A549 treated with AZD2906 at 1 μM for 4 hours (cell line): ENCODE measurements at places on chromosomes 11 and 22. TPM values are rescaled to one million over a fixed set of nuclear protein-coding genes. Genes with fewer than 3 reads are reported as not detected.

The RASSF7 gene
- total RNA-seq = 48.7 to 64.3 TPM (median 60.3 TPM) in 5 replicates

The MS4A6E gene
- total RNA-seq = not detected in 5 replicates

The HTR3B gene
- not detected in 5 replicates for total RNA-seq

The GDPD4 gene
- total RNA-seq = not detected in 5 replicates

The NCF4 gene
- 0.06 to 0.26 TPM (median 0.08 TPM) in 5 replicates for total RNA-seq

The ARHGAP20 gene
- 0.02 to 0.07 TPM (median 0.04 TPM) in 4 of 5 replicates, not detected in the other for total RNA-seq

The MS4A6A gene
- not detected in 5 replicates for total RNA-seq

The NELL1 gene
- total RNA-seq = not detected in 5 replicates

The FJX1 gene
- total RNA-seq = 29.1 to 41.5 TPM (median 38.6 TPM) in 5 replicates

The OR2AG2 gene
- total RNA-seq = 0.06 to 0.11 TPM in 2 of 5 replicates, not detected in the others

The CKAP5 gene
- total RNA-seq = 57.2 to 79.6 TPM (median 65.1 TPM) in 5 replicates

The CDON gene
- total RNA-seq = 1.6 to 2.6 TPM (median 1.9 TPM) in 5 replicates

The PIWIL4 gene
- total RNA-seq = 0.15 to 0.30 TPM (median 0.21 TPM) in 5 replicates

The TMPRSS4 gene
- total RNA-seq = not detected in 5 replicates

The DCHS1 gene
- total RNA-seq = 0.07 to 0.08 TPM (median 0.07 TPM) in 5 replicates

The TIGD3 gene
- 0.94 to 1.3 TPM (median 1.2 TPM) in 5 replicates for total RNA-seq

The MN1 gene
- total RNA-seq = 2.5 to 3.6 TPM (median 2.8 TPM) in 5 replicates

The SAA4 gene
- not detected in 5 replicates for total RNA-seq

The TRIM49B gene
- 0.05 to 0.09 TPM in 2 of 5 replicates, not detected in the others for total RNA-seq

The ISX gene
- not detected in 5 replicates for total RNA-seq

The ARFIP2 gene
- total RNA-seq = 50.8 to 56.6 TPM (median 53.6 TPM) in 5 replicates

The SLCO2B1 gene
- total RNA-seq = 2.9 to 4.4 TPM (median 3.3 TPM) in 5 replicates

The MICALL1 gene
- total RNA-seq = 18.5 to 20.8 TPM (median 19.9 TPM) in 5 replicates

The FBLN1 gene
- 45.8 to 61.8 TPM (median 58.3 TPM) in 5 replicates for total RNA-seq

The TMA7B gene
- total RNA-seq = not detected in 5 replicates

The OR51B4 gene
- total RNA-seq = not detected in 5 replicates

The FGF3 gene
- not detected in 5 replicates for total RNA-seq

The TMX2 gene
- total RNA-seq = 141 to 159 TPM (median 149 TPM) in 5 replicates

The ARHGAP32 gene
- 2.8 to 4.6 TPM (median 4.0 TPM) in 5 replicates for total RNA-seq

The WBP2NL gene
- 0.06 to 0.13 TPM (median 0.06 TPM) in 4 of 5 replicates, not detected in the other for total RNA-seq

The NXPE1 gene
- not detected in 5 replicates for total RNA-seq

The VSIG2 gene
- 0.08 TPM in 1 of 5 replicates, not detected in the others for total RNA-seq

The TNNT3 gene
- total RNA-seq = 0.10 to 0.26 TPM (median 0.11 TPM) in 3 of 5 replicates, not detected in the others

The NRXN2 gene
- 0.15 to 0.28 TPM (median 0.24 TPM) in 5 replicates for total RNA-seq

The SHANK2 gene
- 6.8 to 8.6 TPM (median 7.8 TPM) in 5 replicates for total RNA-seq

The SCGB1C1 gene
- total RNA-seq = not detected in 5 replicates

The OSBP gene
- 27.6 to 36.5 TPM (median 28.5 TPM) in 5 replicates for total RNA-seq

The FOLR1 gene
- 0.06 to 0.21 TPM (median 0.09 TPM) in 5 replicates for total RNA-seq

The LYVE1 gene
- total RNA-seq = 0.48 to 1.2 TPM (median 0.59 TPM) in 5 replicates

The GNG3 gene
- not detected in 5 replicates for total RNA-seq

The WEE1 gene
- 17.8 to 23.7 TPM (median 18.2 TPM) in 5 replicates for total RNA-seq

The CELSR1 gene
- 24.1 to 32.1 TPM (median 30.4 TPM) in 5 replicates for total RNA-seq

The CCDC188 gene
- not detected in 5 replicates for total RNA-seq

The OR51B5 gene
- not detected in 5 replicates for total RNA-seq

The CD6 gene
- 0.04 to 0.16 TPM (median 0.09 TPM) in 5 replicates for total RNA-seq
